ENCODE measurements at places on chromosomes 13 and 19.

- no peak for DNase-seq
- H3K27ac ChIP-seq: no peak overlapping the region
- no peaks in the 10 kb centered on the region for H3K4me1 ChIP-seq
- H3K36me3 ChIP-seq: no peaks in the 10 kb centered on the region
- no peak overlapping the region for H3K4me3 ChIP-seq
- no peaks in the 10 kb centered on the region for H3K27me3 ChIP-seq
Measured at GRCh38 chr13:34034411-34034810, 216.5 kb downstream of the RFC3 start.

GRCh38 chr19:48872884-48873475 is 759 bp downstream of the PPP1R15A start:
- peaks cover 38% of the 10 kb centered on the region for H3K36me3 ChIP-seq
- peak; percentile 89 for DNase-seq
- H3K27ac ChIP-seq: peak overlapping the region; percentile 100
- no peaks in the 10 kb centered on the region for H3K27me3 ChIP-seq
- H3K4me1 ChIP-seq: peaks cover 42% of the 10 kb centered on the region

- no peaks in the 10 kb centered on the region for H3K4me1 ChIP-seq
- no peak for DNase-seq
- H3K27me3 ChIP-seq: peaks cover 8% of the 10 kb centered on the region
- no peak overlapping the region for H3K27ac ChIP-seq
Measured at GRCh38 chr13:23020246-23020843, 160.4 kb upstream of the SGCG start.

- no peak overlapping the region for H3K27ac ChIP-seq
- no peak overlapping the region for H3K4me3 ChIP-seq
- DNase-seq: no peak
- H3K27me3 ChIP-seq: no peaks in the 10 kb centered on the region
- H3K4me1 ChIP-seq: no peaks in the 10 kb centered on the region
Measured at GRCh38 chr13:52686376-52686775, 33.7 kb downstream of the SUGT1 start.

DNA sequence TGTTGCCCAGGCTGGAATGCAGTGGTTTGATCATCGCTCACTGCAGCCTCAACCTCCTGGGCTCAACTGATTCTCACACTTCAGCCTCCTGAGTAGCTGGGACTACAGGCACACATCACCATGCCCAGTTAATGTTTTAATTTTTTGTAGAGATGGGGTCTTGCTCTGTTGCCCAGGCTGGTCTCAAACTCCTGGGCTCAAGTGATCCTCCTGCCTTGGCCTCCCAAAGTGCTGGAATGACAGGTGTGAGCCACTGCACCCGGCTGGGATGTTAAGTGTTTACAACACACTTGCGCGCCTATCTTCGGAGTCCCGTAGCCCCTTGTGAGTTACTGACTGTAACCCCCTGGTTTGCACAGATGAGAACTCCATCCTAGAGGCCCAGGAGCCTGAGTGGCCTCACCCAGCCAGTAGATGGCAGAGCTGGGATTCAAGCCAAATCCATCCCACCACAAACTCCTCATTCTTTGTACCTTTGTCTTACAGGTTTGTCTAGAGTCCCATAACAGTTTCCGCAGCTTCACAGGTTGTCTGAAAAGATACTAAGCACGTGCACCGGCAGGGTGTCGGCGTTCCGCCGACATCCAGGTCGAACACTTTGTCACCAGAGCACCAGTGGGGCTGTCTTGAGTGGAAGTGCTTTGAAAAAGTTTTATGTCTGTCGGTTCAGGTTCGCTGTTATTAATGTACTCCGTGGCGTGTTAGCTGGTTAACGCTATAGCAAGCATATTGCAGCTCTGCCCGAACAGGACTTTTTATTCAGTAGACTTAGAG is 14.7 kb downstream of the MAG start:
- no peaks in the 10 kb centered on the region for H3K4me1 ChIP-seq
- peaks cover 4% of the 10 kb centered on the region for H3K27me3 ChIP-seq
- no peak overlapping the region for H3K4me3 ChIP-seq
- no peak overlapping the region for H3K27ac ChIP-seq
